ENCODE measurements at places on chromosomes 5 and 9.
A peak's percentile ranks its signal among the peaks of the same experiment; 100 is the strongest.

DNA sequence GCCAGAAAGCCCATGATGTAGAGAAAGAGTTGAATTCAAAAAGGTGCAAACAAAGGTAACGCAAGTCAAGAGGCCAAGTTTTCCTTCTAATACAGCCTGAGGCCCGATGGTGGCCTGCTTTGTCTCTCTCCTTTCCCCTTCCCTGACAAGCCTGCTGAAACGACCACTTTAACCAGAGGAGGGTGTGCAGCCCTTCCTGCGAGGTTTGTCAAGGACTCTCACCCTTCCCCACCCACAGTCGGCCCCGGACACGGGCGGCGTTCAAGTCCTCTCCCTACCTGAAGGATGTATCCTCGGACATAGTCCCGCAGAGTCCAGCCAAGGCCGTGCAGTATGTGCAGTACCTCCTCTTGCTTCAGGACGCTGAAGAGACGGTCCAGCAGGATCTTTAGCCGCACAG, 318.2 kb downstream of the BNC2 start:
- DNase-seq, result no peak

- no peak for DNase-seq
Measured at GRCh38 chr5:111133436-111133751, 41.2 kb downstream of the WDR36 start.

GRCh38 chr5:17989036-17989435, 354.8 kb downstream of the TAF11L14 start:
- no peak for DNase-seq

DNA sequence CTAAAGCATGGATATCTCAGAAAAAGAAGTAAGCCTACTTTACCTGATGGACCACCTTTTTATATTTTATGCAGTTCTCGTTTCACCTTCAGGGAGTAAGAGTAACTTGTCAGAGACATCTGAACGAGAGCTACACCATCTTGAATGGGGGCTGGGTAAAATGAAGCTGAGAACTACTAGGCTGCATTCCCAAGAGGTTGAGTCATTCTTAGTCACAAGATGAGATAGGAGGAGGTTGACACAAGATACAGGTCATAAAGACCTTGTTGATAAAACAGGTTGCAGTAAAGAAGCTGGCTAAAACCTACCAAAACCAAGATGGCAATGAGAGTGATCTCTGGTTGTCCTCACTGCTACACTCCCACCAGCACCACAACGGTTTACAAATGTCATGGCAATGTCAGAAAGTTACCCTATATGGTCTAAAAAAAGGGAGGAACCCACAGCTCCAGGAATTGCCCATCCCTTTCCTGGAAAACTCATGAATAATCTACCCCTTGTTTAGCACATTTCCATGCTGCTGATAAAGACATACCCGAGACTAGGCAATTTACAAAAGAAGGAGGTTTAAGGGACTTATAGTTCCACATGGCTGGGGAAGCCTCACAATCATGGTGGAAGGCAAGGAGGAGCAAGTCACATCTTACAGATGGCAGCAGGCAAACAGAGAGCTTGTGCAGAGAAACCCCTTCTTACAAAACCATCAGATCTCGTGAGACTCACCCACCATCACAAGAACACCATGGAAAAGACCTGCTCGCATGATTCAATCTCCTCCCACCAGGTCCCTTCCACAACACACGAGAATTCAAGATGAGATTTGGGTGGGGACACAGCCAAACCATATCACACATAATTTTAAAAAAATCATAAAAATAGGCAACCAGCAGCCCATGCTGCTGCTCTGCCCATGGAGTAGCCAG, 62.5 kb downstream of the GIN1 start:
- peak; percentile 49 for DNase-seq

DNA sequence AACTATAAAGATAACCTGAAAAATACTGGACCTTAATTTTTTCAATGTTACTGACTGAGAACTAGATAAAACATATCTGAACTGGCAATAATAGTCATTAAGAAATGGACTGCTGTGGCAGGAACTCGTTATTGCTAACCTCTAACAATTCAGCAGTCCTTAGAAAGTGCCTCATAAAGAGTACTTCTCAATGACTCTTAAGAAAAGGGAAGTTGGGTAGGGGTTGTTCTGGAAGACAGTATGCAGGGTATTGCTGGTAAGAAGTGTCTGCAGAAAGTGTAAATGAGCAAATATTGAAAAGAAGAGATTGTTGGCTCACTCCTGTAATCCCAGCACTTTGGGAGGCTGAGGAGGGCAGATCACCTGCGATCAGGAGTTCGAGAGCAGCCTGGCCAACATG, 27.9 kb downstream of the FOXD1 start:
- DNase-seq, result no peak

- peak; percentile 40 for DNase-seq
Measured at GRCh38 chr5:149838881-149839739, 105.5 kb downstream of the PDE6A start.

GRCh38 chr5:72767289-72768010, 49.0 kb upstream of the TNPO1 start:
- DNase-seq, result peak; percentile 5

DNA sequence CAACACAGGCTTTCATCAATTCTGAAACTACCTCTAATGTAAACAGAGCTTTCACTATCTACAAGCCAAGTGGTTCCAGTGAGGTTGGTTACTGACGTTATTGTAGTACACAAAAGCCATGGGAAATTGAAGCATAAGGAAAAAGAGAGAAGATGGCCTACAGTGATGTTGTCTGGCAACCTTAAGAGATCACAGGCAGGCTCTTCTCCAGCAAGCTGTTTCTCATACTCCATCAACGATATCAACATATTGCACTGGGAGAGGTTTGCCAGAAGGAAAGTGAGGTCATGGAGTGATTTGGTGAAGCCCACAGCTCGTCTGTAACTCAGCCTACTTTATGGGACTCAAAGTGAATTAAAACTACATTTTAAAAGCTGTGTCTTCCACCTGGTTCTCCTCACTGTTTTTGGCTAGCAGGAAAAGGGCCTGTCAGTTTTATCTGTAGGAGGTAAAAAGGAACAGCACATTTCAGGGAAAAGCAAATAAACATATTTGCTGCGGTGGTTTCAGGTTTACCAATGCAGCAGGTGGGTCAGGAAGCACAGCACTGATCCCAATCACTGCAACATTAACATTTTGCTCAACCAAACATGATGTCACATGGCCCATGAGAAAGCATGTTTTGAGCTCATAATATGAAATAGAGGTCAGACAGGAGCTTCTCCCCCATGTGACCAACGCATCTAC, 72.9 kb downstream of the ARSB start:
- DNase-seq, result no peak

- DNase-seq, result peak; percentile 86
Measured at GRCh38 chr5:134874831-134875655, 872 bp downstream of the TXNDC15 start.

- no peak for DNase-seq
Measured at GRCh38 chr9:3299872-3300271, 225.9 kb downstream of the RFX3 start.

- DNase-seq, result no peak
Measured at GRCh38 chr5:103451261-103451660, 111.3 kb downstream of the NUDT12 start.

DNA sequence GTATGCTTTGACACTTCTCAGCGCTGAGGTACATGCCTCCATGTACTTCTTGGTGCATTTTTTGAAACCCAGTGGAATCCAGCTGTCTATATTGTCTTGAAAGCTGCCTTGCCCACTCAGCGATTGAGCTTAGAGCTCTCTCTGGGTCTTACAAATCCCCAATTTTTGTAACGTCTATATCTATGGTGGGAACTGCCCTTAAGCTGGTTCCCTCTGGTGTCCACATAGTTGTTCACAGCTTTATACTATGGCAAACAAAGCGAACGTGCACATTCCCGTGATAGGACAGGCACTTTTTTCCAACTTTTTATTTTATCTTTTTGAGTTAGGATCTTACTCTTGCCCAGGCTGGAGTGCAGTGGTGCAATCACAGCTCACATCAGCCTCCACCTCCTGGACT, 20.9 kb downstream of the CDHR2 start:
- peak; percentile 30 for DNase-seq

DNA sequence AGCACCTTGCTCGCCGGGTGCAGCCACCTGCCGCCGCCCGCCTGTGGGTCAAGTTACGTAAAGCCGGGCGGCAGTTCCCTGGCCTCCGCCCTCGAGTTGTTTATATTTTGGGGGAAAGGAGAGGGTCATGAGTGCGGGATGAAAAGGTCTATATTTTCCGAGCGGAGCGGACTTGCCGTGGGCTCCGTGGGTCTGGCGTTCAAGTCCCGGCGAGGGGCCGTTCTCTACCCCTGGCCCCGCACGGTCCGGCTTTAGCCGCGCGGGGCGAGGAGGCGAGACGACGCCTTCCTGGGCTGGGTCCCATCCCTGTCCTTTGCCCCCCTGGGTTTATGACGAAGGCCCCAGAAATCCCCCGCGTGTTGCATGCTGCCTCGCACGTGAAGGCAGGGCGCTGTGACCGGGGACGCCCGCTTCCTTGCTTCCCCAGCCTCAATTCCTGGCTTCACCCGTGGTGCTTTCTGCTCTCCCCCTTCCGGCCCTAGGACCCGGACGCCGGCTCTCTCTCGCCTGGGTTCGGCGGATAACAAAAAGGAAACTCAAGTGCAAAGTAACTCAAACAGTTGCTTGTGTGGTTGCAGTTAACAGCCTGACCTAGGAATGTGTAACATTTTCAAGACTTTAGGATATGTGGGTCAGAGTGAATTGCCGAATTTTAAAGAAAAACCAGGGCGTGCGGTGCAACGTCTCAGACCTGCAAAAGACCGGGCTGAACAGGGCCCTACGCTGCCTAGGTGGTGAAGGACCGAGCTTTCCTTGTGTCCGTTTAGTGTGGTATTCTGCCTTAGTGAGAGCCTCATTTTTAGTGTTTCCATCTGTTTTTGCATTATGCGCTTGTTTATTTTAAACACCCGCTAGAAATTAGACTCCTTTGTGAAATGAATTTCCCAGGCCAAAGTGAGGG, 810 bp downstream of the VPS13A start:
- DNase-seq, result peak; percentile 32

- no peak for DNase-seq
Measured at GRCh38 chr9:132583584-132584304, 1.3 kb downstream of the BARHL1 start.

- DNase-seq, result no peak
Measured at GRCh38 chr5:176631383-176632200, 1.1 kb downstream of the EIF4E1B start.

- no peak for DNase-seq
Measured at GRCh38 chr9:101254733-101255433, 129.9 kb downstream of the BAAT start.

GRCh38 chr5:100790170-100790665, 112.9 kb downstream of the ST8SIA4 start:
- no peak for DNase-seq

DNA sequence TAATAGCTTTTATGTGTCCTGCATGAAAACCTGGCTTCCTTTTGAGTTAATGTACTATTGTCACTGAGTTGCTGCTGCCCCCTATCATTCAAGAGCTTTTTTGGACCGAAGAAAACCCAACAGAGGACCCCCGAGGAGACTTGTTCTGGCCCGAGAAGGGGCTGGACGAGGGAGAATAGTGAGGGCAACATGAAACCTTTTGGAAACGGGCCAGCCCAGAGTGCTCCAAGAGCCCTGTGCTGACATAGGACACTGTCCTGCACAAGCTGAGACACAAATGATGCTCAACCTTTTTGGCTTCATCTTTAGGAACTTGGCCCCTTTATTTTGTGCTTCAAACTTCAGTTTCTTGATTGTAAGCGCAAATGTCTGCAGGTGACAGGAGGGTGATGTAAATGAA, 4.0 kb upstream of the GADD45G start:
- DNase-seq, result no peak

DNA sequence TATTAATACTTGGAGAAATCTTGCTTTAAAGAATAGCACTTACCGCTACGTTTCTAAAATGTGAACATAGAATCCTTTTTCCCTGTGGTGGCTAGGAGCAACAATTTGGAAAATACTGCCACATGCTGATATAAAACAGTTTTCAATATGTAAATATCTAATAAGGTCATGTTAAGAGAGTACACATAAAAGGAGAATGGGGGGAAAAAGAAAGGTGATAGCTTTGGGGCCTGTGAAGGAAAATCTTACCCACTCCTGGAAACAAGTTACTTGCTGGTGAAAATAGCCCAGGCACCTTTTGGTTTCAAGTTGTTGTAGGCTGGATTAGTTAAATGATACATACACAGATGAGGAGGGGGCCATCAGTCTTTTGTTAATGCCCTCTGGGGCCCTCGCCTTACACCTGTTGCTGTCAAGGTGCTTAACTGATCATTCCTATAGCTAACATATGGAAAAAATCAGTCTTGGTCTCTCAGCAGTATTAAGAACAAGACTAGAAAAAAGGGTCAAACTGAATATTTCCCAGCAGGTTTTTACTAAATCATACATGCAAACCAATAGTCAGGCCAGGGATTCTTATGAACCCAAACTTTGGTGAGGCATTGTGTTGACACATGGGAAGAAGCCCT, 24.1 kb downstream of the FYB1 start:
- DNase-seq, result no peak

- no peak for DNase-seq
Measured at GRCh38 chr5:16837305-16837704, 98.8 kb downstream of the MYO10 start.

- DNase-seq, result no peak
Measured at GRCh38 chr5:130578354-130578753, 586.7 kb downstream of the HINT1 start.

DNA sequence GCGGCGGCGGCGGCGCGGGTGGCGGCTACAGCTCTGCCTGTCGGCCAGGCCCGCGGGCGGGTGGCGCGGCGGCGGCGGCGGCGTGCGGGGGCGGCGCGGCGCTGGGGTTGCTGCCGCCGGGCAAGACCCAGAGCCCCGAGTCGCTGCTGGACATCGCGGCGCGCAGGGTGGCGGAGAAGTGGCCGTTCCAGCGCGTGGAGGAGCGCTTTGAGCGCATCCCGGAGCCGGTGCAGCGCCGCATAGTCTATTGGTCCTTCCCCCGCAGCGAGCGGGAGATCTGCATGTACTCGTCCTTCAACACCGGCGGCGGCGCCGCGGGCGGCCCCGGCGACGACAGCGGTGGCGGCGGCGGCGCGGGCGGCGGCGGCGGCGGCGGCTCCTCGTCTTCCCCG, 296 bp downstream of the ZSWIM6 start:
- peak; percentile 27 for DNase-seq

GRCh38 chr5:58924306-58924705, 341.4 kb downstream of the RAB3C start:
- DNase-seq, result no peak

GRCh38 chr9:128550770-128551656, 1.4 kb upstream of the SPTAN1 start:
- DNase-seq, result peak; percentile 29

Measured in RPMI7951 (cell line).